ENCODE measurements at places on chromosomes 7 and 10.
A peak's percentile ranks its signal among the peaks of the same experiment; 100 is the strongest.

GRCh38 chr7:105625986-105626385, 44.7 kb upstream of the EFCAB10 start:
- no peak for DNase-seq

GRCh38 chr7:55237156-55237893, 127.8 kb upstream of the LANCL2 start:
- DNase-seq = no peak

- DNase-seq = peak; percentile 47
These were observed 1090.1 kb downstream of the KCNMA1 start for GRCh38 chr10:76547352-76547972.

- peak; percentile 82 for DNase-seq
These were observed 161.1 kb downstream of the PRKAG2 start for GRCh38 chr7:151715666-151716315.
